ENCODE measurements at places on chromosomes 7 and 10. TPM values are rescaled to one million over a fixed set of nuclear protein-coding genes. Genes with fewer than 3 reads are reported as not detected.

AASS gene
- polyA plus RNA-seq, result 7.1 TPM

LRGUK gene
- 0.05 TPM for polyA plus RNA-seq

SPDYE8 gene
- polyA plus RNA-seq, result not detected

SH2B2 gene
- polyA plus RNA-seq, result 0.56 TPM

GARS1 gene
- polyA plus RNA-seq, result 1,118 TPM

LRRD1 gene
- 0.06 TPM for polyA plus RNA-seq

DNA sequence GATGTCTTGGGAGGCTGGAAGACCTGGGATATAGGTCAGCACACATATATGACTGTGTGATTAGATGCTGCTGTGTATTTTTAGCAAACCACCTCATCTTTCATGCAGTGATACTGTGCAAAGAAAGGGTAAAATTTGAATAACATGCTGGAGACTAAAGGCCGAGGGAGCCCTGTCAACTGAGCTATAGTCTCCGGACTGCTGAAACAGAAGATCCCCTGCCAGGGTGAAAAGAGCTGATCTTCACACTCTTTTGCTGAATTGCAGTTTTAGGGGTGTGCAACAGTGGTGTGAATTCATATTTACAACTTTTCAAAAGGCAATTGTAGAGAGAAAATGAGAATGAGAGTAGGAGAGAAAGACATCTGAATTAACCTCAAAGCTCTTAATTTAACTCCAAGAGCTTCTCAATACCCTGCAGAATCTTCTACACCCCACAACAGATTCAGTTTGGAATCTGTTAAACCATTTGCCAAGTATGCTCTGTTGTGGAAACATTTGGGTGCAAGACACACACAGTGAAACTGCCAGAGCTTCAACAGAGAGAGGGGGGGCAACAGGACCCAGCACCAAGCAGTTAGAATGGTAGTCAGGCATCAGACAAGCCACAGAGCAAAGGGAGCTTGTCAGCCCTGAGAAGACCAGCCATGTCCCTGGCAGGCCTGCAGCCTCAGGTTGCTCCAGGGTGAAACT, 190.1 kb upstream of the STK17A start:
- no peak for DNase-seq

- peak; percentile 45 for DNase-seq
Observed at GRCh38 chr7:115356999-115357702, 435.3 kb downstream of the MDFIC start.

DNA sequence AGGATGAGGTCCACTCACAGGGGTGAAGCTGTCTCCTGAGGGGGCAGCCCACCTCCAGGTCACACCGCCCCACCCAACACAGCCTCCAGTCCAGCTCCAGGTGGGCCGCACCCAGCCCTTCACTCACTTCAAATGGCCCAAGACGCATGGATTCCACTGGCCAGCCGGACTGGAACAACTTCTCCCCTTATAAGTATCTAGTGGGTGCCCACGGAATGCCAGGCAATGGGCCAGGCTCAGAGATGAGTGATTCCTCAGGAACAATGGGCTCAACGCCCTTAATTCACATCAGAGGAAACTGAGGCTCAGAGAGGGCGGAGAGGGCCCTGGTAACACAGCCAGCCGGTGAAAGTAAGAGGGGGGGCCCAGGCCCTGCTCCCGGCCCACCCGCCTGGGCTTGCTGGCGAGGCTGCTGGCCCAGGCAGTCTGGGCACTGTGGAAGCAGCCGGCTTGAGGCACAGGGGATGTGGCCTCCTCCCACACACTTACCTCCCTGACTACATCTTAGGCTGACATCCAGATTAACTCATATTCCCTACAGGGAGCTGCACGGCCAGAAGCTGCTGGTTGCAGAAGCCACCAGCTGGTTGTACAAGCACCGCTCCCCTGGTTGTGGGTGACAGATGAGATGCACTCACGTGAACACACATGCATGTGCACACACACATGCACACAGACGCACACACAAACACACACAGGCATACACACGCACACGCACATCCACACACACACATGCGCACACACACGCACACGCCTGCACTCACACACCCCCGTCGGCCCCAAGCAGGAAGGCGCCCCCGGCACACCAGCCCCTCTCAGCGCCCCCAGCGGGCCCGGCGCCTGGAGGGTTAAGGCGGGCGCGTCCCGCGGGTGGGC, 1.0 kb upstream of the FAM20C start:
- peak; percentile 43 for DNase-seq

DNA sequence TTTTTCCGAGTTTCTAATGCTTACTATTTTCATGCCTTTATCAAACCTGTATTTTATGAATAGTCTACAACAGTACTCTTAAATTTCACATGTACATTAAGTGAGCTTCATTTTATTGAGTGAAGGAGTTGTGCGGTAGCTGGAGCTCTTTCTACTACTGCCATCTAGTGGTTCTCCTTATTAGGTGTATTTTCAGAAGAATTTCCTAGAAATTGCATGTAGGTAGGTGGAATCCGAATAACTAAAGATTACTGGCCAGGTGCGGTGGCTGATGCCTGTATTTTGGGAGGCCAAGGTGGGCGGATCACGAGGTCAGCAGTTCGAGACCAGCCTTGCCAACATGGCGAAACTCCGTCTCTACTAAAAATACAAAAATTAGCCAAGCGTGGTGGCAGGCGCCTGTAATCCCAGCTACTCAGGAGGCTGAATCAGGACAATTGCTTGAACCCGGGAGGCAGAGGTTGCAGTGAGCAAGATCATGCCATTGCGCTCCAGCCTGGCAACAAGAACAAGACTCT, 38.3 kb downstream of the LRRC72 start:
- DNase-seq, result peak; percentile 1

- no peak for DNase-seq
Observed at GRCh38 chr10:29028486-29028885, 260.4 kb upstream of the LYZL1 start.

DNA sequence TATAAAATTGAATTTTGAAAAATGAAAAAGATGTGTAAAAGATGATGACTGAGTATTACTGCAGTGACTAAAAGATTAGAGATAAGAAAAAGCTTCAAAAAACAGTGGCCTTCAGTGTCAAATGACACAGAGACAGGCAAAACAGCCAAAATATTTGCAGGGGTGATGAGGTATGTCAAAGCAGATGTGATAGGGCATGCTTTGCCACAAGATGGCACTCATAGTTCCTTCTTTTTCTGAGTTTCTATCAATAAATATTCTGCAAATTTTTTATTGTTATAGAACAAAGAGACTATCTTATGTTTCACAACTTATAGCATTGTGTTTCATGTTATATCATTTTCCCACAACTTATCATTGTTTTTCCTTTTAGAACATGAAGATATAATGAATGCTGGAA, 344.1 kb upstream of the HPS1 start:
- DNase-seq, result no peak

DNA sequence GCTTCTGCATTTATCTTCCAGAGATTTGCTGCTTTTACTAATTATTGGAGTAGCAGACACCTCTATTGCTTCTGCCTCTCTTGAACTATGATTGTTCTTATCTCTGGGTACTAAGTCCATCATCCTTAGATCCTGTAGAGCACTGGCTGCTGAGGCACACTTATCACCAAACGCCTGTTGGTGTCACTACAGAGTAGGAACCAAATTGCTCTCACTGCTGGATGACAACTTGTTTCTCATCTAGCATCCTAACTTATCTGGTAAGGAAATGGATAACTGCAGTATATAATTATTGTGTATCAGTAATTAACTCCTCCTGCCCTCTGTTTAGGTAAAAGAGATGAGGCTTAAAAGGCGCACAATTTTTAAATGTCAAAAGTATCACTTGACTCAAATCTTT, 1059.4 kb downstream of the NRG3 start:
- no peak for DNase-seq

GRCh38 chr7:133109816-133110215, 27.9 kb upstream of the CHCHD3 start:
- no peak for DNase-seq

- DNase-seq, result no peak
Observed at GRCh38 chr10:5567477-5567876, 42.7 kb downstream of the CALML3 start.

GRCh38 chr7:68424658-68425297, 1173.5 kb upstream of the AUTS2 start:
- no peak for DNase-seq

GRCh38 chr7:104529567-104529966, 201.2 kb downstream of the LHFPL3 start:
- DNase-seq, result no peak

DNA sequence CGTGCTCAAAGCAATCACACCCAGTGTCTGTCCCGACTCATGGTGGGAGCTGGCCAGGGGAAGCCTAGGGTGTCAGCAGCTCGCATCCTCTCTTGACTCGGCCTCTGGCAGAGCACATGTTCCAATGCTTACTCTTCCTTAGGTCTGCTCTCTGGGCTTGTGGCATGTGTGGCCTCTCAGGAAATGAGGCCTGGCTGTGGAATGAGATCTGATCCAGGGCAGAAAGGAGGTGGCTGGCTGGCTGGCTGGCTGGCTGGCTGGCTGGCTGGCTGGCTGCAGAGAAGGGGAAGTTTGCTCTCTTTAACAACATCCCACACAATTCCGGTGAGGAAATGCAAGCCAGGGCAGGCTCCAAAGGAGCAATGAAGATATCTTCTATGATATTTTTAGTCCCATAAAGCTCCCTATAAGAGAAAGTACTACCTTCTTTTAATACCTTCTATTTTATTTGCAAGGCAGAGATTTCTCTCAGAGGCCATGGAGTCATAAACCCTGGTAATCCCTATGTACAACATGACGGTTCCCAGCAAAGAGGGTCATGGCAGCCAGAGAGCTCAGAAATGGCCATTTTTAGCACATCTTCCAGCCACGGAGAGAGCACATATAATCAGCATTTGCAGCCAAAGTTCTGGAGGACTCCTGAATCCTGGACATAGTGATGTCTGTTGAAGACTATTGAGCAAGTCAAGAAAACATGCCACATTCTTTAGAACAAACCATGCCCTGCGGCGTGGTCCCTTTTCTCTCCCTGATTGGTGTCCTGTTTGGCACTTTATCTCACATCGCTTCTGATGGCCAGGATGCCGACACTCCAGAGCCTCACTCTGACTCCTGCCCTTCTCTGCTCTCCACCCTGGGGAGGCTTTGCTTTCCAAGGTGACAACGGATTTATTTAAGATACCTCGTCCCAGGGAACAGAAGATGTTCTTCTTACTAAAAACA, 153.7 kb downstream of the FANK1 start:
- peak; percentile 63 for DNase-seq

GRCh38 chr7:100538348-100538653, 702 bp upstream of the AGFG2 start:
- no peak for DNase-seq

GRCh38 chr7:2524808-2525657, 5.5 kb downstream of the LFNG start:
- DNase-seq, result no peak

GRCh38 chr7:11217848-11218565, 244.3 kb downstream of the PHF14 start:
- DNase-seq, result no peak

DNA sequence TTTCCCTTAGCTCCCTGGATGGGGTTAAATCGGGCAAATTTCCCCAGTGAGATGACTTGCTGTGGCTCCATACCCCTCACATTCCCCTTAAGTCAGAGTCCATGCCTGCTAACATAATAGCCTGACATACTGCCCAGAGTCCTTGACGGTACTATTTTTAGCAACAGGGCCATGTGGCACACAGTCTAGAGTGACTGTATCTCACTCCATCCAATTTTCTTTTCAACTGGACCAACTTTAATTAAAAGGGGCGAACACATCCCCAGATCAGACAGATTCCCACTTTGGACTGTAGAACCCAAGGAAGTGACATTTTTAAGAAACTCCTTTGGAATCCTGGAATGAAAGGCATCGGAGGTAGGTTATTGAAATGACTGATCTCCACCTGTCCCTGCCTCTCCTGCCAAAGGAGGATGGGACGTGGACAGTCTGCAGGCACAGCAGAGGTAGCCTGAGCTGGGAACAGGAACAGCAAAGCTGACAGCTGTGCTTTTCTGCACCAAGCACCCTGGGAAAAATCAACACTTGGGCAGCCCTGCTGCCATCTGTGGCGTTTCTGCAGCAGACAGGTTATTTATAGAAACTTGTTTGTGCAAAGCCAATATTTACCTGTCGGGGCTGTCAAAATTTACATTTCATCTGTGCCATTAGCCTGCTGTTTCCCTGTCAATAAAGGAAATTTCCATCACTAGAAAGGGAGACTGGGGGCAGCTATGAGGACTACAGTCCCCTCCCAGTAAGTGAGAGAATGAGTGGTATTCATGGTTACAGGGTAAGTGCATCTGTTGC, 221.5 kb upstream of the AOAH start:
- DNase-seq, result no peak
